ENCODE measurements at places on chromosomes 5 and 9.

GRCh38 chr5:127418974-127419682, 98.3 kb upstream of the PRRC1 start:
- DNase-seq = no peak

- no peak for DNase-seq
These were observed 1.6 kb upstream of the DOK3 start for GRCh38 chr5:177511181-177511580.

DNA sequence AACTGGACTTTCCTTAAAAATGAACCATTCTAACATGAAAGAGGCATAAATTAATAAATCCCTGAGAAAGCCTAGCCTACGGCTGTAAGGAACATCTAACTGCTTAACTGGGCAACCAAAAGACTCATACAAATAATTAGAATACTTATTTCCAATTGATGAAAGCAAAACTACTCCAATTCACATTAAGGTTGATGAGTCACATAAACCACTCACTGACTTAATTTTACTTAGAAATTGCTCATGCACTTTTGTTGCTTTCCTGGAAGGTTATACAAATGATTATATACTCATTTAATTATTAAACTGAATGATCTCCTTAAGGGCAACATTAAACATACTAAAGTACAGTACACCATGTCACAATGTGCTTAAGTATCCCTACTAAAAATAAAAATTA, 101.9 kb downstream of the NFIB start:
- no peak for DNase-seq

DNA sequence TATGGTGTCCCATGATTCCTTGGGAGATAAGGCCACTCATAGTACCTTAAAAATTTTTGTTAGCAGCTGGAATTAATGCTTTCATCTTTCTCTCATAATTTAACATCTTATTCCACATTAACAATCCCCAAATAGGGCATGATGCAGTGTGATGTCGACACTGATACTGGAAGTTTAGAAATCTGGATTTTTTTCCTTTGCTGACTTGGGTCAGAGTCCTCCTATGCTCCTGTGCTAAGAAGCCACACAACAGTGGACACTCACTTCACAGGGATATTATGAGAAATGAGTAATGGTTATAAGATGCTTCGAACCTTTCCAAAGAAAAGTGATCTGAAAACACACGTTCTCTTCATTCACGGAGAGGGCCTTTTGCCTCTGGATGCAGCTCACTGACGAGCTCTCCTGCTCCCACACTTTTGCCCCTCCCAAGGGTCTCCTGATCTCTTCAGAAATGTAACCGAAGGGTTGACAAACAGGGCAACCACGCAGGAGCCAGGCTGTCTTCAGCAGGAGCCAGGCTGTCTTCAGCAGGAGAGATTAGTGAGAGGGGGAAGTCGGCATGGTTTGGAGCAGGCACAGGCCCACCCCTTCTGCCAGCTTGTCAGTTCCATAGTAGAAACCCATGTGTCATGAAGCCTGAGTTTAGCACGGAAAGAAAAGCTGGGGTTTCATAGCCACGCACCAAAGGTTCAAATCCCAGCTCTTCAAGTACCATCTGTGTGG, 247.8 kb downstream of the AOPEP start:
- no peak for DNase-seq

GRCh38 chr9:98009936-98010335, 26.8 kb downstream of the ANP32B start:
- no peak for DNase-seq

GRCh38 chr9:76475686-76476085, 16.7 kb downstream of the GCNT1 start:
- DNase-seq = no peak

DNA sequence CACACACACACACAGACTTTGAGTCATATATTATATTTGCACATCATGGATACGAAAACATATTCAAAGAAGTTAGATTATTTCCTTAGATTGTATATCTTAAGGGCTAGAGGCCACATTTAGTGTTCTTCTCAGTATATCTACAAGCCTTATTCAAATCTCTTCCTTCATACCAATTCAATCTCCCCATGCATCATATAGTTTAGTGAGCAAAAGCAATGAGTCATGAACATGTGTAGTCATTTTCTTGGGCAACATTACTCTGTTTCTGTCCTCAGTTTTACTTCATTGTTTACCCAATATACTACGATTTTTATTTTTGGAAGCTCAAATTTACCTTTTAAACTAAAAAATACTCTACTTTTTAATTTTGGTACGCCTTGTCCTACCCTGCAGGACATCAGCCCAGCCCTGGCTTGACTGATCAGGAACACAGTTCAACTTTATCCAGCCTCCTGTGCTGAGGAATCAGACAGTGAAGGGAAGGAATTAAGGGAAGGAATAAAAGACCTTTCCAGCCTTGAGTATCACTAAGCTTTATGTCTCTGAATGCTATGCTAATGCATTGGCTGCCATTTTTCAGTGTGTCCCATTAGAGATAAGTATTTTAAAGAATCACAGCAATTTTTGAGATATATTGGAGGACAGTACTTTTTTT, 101.7 kb upstream of the FST start:
- no peak for DNase-seq

GRCh38 chr5:111935835-111936234, 178.8 kb upstream of the NREP start:
- no peak for DNase-seq

GRCh38 chr5:178993955-178994579, 1.1 kb downstream of the GRM6 start:
- no peak for DNase-seq

DNA sequence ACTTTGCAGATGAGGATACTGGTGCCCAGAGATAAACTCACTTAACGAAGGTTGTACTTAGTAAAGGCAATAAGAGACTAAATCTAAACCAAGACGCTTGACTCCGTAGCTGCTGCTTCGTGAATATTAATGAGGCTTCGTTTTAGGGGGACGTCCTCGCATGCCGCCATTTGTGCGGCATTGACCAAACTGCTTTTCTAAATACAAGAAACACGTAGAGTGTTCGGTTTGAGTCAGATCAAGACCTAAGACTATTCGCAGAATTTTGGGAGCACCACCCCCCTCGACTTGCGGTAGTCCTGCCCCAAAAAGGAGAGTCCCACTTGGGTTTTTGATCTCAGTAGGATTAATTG, 1.1 kb downstream of the NPM1 start:
- DNase-seq = no peak

DNA sequence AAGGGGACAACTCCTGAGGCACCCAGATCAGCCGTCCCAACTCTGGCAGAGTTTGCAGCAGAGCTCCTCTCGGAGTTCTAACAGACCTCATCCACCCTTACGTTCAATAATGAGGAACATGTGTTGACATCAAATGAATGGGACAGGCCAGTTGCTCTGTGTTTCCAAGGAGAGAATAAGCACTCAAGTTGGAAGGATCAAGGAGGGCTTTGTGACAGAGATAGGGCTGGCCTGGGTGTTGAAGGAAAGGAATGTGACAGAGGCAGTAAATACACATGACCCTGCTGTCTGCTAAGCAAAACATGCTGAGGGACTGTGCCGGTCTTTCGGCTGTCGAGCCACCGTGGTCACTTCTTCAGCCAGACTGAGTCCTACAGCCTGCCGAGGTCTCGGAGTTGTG, 48.2 kb downstream of the GPR107 start:
- DNase-seq = no peak

- no peak for DNase-seq
These were observed 559.5 kb upstream of the KLF4 start for GRCh38 chr9:108049026-108049607.

GRCh38 chr5:131671409-131671808, 36.4 kb upstream of the RAPGEF6 start:
- DNase-seq = no peak

DNA sequence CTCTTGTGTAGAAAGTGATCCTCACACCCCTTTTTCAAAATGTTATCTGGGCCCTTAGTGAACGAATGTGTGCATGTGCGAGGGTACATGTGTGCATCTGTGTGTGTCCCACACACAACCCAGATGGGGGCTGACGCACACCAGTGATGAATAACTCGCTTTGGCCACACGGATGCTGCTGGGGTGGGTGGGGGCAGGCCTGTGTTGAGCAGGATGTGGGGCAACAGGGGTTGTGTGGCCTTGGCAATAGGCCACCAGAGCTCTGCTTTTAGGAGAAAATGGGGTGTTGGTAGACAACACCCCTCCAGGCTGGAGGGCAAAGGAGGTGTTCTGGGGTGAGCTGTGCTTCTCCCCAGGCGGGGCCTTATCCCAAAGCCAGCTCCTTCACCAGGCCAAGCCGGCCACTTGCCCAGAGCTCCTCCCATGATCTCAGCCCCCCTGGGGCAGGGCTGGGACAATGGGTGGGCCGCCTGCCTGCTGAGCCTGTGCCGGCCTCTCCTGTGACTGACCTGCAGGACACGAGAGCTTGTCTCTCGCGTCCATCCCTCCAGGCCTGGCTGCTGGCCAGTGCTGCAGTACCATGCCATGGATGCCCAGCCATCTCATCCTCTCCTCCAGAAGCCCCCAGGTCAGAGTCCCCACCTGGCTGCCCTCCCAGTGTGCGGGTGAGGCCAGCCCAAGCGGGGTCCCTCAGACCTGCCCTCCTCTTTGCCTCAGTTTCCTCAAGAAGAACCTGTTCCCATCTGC, 1.7 kb downstream of the DBN1 start:
- no peak for DNase-seq

GRCh38 chr5:55037046-55037771, 13.2 kb downstream of the GZMK start:
- peak; percentile 72 for DNase-seq

GRCh38 chr5:125149110-125149509, 402.7 kb upstream of the ZNF608 start:
- no peak for DNase-seq

DNA sequence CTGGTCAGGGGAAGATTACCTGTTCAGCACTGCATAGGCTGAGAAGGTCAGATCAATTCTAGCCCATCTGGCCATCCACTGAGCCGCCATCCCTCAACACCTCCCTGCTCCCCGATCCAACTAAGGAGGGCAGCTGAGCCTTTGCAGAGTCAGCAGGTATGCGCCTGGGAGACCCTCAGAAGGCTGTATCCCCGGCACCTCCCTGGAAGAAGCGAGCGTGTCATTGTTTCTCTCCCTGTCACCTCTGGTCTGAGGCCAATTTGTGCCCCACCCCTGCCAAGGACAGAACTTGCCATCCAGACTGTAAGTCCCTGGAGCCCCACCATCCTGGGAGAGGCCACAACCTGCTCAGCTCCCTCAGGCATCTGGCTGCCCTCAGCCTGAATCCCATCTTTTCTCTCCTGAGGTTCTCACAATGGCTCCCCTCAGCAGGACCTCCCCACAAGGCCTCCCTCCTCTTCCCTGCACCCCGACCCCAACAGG, 2.6 kb downstream of the CLTB start:
- DNase-seq = no peak

GRCh38 chr5:146799231-146799630, 79.3 kb downstream of the PPP2R2B start:
- DNase-seq = no peak

DNA sequence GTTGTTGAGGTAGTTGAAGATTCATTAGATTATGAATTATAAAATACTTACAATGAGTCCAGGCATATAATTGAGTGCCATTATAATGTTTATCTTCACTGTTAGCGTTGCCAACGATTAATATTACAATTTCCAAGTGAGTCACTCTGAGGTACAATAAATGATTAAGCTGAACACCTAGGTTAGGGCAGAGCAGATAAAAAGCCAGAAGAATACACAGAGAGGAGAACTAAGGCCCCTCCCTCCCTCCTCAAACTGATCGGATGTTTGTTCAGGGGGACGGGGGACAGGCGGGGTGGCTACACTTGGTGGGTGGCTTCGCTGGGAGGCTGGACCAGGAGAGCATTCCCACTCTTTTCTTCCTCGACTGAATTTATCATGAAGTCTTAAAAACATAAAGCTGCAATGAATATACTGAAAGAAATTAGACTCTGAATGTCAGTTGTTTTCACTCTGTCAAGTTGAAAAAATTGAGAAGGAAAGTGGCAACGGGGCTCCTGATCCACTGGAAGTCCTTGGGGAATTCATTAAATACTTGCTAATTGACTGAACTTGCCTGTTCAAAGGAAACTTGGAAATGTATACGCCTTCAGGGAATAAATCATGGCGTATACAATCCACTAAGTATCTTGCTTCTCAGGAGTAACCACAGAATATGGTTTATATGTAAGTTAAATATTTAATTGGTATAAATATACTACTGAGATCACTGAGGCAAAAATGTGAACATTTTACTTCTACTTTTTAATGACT, 198.1 kb downstream of the TSSK1B start:
- no peak for DNase-seq

DNA sequence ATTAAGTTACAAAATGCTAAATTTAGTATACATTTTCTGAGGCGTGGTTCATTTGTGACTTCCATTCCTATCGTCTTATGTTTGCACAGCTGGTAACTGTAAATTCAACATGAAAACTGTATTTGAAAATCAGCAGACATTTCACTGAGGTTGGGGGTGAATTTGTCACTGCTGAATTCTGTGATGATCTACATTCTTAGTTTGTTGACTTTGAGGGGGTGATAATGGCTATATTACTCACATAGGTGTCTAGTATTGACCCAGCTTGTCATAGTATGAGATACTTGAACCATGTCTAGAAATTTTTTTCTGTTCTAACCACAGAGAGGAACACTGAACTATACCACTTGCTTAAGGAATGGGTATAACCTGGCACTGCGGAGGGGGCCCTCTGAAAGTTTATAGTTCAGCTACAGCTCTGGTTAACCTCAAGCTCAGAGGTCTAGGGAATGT, 313.3 kb downstream of the PIK3R1 start:
- DNase-seq = no peak

- no peak for DNase-seq
These were observed 116.5 kb upstream of the DAPK1 start for GRCh38 chr9:87381050-87381711.

- no peak for DNase-seq
These were observed 11.6 kb downstream of the ABL1 start for GRCh38 chr9:130846487-130847305.

DNA sequence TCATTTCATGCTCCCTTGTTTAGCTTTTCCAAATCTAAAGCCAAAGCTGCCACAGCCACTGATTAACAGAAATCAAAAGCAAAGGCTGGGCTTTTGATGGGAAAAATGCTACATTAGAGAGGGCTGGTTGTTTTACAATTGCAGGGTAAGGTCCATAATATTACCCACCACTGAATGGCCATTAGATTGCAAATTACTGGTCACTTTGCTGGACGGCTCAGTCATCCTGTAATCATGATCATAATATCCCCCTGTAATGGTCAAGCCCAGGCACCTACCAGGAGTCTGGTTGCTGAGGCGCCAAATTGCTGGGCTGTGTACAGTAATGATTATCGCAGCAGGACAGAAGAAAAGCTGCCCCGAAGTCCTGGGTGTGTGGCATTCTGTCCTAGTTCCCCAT, 286.5 kb downstream of the ZSWIM6 start:
- DNase-seq = no peak

- no peak for DNase-seq
These were observed 20.3 kb upstream of the GRAMD2B start for GRCh38 chr5:126402621-126403555.

- DNase-seq = no peak
These were observed 67.0 kb upstream of the EIF4EBP3 start for GRCh38 chr5:140480310-140481014.

GRCh38 chr5:127256886-127257597, 33.6 kb upstream of the MEGF10 start:
- no peak for DNase-seq
